ENCODE measurements at places on chromosomes 6 and 20.
A peak's percentile ranks its signal among the peaks of the same experiment; 100 is the strongest.

- DNase-seq: no peak
These were observed 25.2 kb downstream of the RIOK1 start for GRCh38 chr6:7414811-7415210.

- DNase-seq: no peak
These were observed 45.7 kb downstream of the SCGN start for GRCh38 chr6:25697537-25698340.

DNA sequence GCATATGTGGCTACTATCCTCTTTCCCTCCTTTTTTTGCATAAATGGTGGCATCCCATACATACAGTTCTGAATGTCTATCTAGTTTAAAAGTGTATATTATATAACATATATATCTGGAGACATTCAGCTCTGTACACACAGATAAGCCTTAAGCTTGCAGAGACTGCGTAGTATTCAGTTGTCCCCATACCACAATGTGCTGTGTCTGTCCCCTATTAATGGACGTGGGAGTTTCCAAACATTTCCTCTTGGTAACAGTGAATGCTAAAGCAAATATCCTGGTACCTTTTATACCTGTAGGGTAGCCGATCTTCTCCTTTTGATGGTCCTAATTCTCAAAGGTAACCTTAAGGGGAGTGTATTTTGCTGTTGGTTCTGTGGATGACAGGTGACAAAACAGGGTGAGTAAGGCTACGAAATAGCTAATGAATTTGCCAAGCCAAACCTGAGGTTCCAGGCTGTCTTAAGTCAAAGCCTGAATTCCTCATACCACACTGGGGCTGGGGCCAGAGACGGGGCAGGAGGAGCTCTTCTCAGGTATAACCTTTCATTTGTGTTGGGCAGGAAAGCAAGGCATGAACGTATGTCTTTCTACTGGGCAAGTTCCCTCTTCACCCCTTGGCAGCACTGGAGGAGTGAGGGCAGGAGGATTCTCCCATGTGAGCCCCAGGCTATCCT is 7.8 kb upstream of the C2 start:
- no peak for DNase-seq

DNA sequence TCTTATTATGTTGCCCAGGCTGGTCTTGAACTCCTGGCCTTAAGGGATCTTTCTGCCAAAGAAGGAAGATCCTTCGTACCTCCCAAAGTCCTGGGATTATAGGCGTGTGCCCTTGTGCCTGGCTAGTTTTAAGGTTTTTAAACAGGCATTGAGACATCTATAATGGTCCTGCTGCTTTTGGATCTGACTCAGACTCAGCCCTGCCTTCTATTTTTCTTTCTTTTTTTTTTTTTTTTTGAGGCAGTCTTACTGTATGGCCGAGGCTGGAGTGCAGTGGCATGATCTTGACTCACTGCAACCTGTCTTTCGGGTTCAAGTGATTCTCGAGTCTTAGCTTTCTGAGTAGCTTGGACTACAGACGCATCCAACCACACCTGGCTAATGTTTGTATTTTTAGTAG is 73.7 kb downstream of the PHF20 start:
- no peak for DNase-seq

DNA sequence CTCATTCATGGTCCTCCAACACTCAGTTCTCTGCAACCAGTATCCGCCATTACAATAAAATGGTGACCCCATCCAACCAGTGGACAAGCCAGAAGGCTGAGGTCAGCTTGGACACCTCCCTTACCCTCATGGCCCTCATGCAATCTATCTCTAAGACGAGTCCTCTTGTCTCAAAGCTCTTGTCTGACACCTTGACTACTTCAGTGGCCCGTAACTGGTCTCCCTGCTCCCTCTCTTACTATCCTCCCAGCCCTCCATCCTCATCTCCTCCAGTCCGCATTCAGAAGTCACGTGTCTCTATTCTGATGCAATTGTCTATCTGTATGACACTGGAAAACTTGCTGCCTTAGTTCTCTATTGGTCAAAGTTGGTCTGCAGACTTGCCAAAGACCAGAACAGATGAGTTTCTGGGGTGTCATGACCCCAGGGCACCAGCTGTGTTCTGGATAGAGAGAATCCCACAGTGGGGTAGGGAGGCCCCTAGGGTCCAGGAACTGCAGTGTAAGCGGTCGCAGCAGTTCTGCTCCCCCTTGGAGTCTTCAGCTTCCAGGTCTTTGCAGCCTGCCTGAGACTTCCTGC is 59.6 kb upstream of the RNF24 start:
- no peak for DNase-seq

- no peak for DNase-seq
These were observed 1.8 kb downstream of the SSR1 start for GRCh38 chr6:7311176-7311575.

- DNase-seq: no peak
These were observed 46.0 kb downstream of the AFDN start for GRCh38 chr6:167872538-167873210.

DNA sequence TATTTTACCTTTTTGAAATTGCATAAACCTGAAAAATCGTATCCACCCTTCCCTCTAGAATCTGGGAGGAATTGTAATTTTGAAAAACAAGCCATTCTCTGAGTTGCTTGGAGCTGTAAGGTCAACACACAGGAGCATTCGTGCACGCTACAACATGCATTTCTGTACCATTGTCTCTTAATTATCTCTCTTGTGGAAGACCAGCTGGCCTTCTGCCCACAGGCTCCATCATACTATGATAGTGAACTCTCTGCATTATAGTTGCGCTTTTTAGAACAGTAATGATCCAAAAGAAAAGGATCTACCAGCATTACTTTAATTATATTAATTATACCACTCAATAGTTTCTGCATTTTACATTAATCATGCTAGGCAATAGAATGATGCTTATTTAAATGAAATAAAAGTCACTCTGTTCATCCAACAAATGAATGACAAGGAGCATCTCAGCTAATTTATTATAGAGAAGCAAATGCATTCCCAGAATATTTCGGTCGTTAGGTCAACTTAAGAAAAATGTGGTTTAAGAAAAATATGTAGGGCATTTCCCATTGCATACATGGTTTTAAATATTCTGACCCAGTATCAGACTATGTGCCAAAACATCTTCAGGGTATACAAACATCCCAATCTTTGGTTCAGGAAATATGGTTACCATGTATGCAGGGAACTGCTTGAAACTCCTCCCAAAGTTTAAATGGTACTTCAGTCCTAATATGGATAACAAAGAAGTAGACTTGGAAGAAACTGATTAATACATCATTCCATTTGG is 263.5 kb downstream of the TFAP2A start:
- DNase-seq: no peak

GRCh38 chr6:41366150-41366549 is 30.7 kb downstream of the NCR2 start:
- no peak for DNase-seq

DNA sequence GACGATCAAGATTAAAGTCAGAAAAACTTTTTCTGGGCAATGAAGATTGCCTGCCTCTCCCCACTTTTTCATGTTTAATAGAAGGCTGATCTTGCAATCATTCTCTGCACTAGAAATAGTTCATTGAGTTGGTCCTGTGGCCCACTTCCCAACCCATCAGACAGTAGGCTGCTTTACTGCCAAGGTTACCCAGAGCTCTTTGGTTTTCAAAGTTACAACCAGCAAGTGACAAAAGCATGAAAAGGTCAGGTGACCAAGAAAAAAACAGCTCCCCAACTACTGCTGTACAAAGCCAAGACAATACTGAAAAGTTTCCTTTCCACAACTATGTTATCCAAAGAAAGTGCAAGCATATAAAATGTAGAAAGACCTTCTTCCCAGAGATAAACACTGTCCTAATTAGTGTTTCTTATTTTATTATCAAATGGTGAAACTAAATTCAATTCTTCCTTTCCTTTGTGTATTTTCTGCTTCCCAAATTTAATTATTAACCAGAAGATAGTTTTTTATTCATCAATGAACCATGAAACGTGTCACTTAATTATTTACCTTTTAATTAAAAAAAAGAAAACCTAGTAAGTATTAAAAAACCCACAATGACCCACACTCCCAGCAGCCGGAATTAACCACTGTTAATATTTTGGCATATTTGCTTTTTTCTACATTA is 16.6 kb downstream of the DNAAF9 start:
- DNase-seq: no peak

DNA sequence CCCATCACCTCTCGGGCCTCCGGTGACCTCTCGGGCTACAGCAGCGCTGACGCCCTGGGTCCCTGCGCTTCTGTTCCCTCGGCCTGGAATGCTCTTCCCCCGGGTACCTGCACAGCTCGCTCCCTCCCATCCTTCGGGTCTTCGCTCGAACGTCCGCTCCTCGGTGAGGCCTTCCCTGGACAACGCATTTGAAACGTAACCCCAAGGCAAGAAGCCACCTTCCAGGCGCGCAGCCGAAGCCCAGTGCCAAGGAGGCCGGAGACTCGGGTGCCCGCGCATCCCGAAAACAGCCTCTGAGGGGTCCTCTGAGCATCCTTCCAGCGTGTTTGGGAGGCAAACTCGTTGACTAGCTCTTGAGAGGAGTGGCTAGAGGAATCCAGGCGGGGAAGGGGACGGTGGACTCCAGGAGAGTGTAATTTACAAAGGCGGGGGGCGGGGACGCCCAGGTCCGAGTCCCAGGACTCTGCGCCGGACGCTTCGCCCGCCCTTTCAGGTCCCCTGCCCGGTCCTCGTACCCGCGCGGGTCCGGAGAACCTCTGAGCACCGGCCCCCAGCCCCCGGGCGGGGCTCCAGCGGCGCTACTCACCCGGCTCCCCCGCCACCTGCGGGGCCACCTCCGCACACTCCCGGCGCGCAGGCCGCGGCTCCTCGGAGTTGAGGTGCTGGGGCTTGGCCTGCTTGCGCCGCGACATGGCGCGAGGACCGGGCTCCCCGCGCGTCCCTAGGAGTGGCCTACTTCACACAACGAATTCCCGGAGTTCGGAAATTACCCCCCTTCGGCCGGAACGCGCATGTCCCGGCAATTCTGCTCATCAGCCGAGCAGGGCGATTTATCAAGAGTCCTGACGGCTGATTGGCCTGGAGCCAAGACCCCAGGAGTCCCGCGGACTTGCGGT is 86.8 kb downstream of the ZFP64 start:
- no peak for DNase-seq

DNA sequence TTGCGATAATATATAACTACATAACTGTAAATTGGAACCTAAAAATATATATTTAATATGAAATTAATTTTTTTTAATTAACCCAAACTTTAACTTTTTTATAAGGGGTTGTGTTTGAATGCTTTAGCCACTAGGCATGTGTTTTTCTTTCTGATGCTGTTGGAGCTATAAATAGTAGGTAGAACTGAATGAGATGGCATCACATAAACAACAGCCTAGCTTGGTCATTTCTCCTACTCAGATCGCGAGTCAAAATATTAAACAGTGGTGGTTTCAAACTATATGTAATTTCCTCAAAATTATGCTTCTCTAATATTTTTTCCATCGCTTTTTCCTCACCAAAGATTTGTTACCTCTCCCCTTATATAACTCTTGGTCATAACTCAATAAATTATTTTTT is 243.2 kb downstream of the ARID1B start:
- DNase-seq: no peak

- DNase-seq: no peak
These were observed 96.0 kb downstream of the EYA2 start for GRCh38 chr20:46990596-46991104.

GRCh38 chr6:163640641-163641040 is 226.1 kb downstream of the QKI start:
- peak; percentile 76 for DNase-seq

- DNase-seq: no peak
These were observed 11.8 kb downstream of the CPNE5 start for GRCh38 chr6:36827261-36828079.

DNA sequence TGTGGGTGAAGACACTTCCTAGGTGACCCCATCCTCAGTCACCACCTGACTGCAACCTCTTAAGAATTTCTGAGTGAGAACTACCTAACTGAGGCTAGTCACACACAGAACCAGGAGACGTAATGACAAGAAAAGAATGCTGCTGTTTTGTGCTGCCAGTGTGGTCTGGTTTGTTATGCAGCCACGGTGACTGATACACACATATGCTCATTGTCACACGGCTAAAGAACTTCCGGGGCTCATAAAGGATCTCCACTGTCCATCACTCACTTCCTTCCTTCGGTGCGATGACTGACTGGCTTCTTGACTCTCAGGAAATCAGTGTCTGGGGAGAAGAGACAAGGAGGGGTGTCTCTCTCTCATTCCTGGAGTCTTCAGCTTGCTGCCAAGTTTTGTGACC is 88.0 kb downstream of the SLC24A3 start:
- no peak for DNase-seq

GRCh38 chr6:110098511-110099116 is 80.9 kb downstream of the WASF1 start:
- no peak for DNase-seq

DNA sequence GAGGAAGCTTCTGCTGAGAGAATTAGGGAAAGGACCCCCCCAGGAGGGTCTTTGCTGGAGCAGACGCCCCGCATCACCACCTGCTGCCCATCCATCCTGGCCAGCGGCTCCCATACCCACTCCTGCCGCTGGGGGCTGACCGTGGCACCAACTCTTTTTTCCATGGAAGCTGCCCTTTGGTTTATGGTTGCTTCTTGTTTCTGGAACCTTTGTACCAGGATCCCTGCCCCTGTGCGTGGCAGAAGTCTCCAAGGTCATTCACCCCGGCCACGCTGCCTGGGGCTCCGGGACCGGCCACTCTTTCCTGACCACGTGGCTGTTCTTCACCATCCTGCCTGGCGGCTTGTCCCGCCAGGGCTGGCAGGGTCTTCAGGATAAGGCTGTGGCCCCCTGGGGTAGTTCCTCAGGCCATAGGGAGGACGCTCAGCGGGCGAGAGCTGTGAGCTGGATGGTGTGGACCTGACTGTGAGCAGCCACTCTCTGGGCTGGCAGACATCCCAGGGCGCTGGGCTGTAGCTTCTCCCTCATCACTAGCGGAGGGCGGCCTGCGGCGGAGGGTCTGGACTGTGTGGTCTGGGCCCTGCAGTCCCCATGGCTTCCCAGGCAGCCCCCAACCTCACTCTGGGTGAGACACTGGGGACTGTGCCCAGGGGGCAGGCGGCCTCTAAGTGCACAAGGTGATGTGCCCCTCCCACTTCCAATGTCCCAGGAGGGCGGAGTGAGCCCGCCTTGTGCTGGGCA is 22.8 kb upstream of the RBBP8NL start:
- no peak for DNase-seq

DNA sequence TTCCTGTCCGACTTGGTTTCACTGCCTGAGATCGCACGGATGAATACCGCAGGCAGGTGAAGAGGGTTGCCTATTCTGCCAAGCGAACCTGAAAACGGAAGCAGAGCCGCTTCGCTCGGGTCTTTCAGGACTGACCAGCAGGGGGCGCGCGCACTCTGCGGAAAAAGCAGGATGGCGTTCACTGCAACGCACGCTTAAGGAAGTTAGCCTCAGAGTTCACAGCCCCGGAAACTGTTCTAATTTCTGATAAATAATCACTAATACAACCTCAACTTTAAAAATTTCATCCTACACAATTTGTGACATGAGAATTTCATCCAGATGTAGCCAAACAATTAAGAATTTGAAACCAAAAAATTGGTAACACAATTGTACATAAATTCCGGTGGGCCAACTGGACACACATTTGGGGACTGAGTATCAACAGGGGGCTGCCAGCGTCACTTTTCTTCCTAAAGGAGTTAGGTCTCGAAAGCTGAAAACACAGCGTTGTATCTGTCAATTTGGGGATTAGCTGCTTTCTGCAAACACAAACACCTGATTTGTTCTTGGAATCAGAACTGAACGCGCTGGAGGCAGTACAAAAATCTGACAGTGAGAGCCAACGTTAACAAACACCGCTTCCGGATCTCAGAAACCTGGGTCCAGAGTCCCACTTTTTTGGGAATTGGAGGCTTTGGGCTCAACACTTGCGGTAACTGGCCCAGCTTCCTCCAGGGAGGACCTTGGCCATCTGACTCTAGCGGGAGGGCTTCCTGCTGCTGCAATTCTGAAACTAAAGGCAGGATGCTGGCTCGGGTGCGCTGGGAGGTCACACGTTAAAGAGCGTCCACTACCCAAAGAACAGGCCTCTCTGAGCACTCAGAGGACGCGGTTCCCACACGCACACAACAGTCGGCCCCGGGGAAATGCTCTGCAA is 8.8 kb downstream of the PXDC1 start:
- peak; percentile 96 for DNase-seq
